ENCODE measurements at places on chromosomes 7 and 10. TPM values are rescaled to one million over a fixed set of nuclear protein-coding genes. Genes with fewer than 3 reads are reported as not detected.

GRCh38 chr7:116356979-116357378 is 142.6 kb upstream of the CAV2 start:
- DNase-seq, result peak; percentile 73

- no peak for DNase-seq
Observed at GRCh38 chr7:26965724-26966123, 101.3 kb upstream of the SKAP2 start.

- no peak for DNase-seq
Observed at GRCh38 chr10:11146402-11147171, 128.9 kb downstream of the CELF2 start.

DNA sequence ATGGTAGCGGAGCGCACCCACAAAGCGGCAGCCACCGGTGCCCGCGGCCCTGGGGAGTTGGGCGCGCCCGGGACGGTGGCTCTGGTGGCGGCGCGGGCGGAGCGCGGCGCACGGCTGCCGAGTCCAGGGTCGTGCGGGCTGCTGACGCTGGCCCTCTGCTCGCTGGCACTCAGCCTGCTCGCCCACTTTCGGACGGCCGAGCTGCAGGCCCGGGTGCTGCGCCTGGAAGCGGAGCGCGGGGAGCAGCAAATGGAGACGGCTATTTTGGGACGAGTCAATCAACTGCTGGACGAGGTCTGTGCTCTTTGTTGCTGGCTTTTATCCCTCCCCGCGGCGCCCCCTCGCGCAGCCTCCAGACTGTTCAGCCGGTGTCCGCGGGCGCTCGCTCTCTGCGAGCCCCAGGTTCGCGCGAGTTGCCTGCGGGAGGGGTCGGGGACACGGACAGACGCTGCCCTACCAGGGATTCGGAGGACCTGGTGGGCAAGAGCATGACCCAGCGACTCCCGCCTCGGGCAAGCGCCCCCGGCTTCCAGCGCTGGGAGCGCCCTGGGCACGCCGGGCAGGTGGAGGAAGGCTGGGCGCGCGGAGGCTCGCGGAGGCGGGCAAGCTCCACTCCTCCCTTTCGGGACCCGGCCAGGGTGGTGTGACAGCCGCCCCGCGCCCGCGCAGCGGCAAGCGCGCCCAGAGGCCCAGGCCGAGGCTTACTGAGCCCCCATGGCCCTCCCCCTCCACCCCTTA is 887 bp downstream of the COL13A1 start:
- DNase-seq, result peak; percentile 60

DNA sequence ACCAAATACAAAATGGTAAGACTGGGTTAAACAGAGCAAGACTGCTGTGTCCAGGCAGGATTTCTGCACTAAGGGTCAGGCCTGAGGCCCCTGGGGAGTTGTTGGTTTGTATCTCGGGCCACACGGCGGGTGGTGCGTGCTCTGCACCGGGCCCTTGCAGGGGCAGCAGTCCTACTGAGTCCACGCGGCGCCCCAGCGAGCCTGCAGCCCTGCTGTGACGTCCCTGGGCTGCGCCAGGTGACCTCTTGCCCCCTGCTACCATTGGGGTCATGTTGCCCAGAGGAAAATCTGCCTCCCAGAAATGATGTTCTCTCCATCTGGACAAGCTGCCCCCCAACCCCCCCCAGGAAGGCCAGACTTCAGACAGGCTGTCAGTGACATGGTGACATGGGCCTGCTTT is 281.5 kb downstream of the CELF2 start:
- DNase-seq, result no peak

GRCh38 chr10:78944723-78945312 is 123.9 kb upstream of the ZMIZ1 start:
- DNase-seq, result peak; percentile 78

DNA sequence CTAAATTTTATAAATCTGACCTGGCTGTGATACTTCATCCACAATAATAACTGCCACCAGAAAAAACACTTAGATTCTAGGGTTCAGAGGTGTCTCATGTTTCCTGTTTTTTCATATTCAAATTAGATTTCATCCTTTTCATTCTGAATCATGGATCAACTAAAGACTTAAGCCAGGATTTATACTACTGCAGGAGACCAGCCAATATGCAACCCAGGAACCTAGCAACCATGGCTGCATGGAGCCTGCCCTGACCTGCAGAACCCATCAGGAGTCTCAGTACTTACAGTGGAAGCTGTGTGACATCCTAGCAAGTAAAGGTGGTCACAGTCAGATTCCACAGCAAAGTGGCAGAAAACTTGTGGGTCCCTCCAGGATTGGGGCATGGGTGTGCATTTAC is 40.5 kb upstream of the RNF148 start:
- no peak for DNase-seq

- no peak for DNase-seq
Observed at GRCh38 chr10:13823096-13823708, 236.4 kb downstream of the PRPF18 start.

- DNase-seq, result no peak
Observed at GRCh38 chr10:82308641-82309040, 433.6 kb downstream of the NRG3 start.

DNA sequence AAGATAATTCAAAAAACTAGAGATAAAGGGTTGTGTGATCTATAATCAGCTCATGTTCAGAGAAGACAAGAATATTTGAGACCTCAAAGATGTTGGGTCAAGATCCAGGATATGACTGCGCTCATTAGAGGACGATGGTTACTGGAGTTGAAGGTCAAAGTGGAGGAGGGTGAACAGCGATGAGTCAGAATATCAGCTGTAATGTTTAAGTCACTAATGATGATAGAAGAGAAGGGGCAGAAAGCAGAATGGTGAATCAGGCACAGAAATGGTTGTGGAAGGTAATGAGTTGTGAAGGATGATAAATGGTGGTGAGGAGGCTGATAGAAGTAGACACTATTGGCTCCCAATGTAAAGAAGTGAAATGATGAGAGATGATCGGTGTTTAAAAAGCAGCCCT is 540.3 kb downstream of the INHBA start:
- no peak for DNase-seq

DNA sequence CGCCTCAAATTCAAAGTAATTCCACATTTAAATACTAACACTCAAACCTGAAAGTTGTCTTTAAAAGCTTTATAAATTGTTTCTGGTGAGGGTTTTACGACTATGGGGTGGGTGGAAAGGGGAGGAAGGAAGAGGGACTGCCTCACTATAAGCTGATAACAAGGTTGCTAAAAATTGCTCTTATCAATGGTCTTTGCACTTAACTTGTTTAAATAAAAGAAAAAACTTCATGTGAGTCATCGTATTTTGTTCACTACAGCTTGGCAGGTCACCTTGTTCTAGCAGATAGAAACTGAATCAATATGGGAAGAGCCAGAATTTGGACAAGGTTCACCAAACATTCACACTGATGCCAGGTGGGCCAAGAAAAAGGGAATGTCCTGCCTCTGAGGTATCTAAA is 129.2 kb downstream of the TES start:
- DNase-seq, result no peak

- DNase-seq, result no peak
Observed at GRCh38 chr10:17665747-17666146, 21.8 kb downstream of the STAM start.

DNA sequence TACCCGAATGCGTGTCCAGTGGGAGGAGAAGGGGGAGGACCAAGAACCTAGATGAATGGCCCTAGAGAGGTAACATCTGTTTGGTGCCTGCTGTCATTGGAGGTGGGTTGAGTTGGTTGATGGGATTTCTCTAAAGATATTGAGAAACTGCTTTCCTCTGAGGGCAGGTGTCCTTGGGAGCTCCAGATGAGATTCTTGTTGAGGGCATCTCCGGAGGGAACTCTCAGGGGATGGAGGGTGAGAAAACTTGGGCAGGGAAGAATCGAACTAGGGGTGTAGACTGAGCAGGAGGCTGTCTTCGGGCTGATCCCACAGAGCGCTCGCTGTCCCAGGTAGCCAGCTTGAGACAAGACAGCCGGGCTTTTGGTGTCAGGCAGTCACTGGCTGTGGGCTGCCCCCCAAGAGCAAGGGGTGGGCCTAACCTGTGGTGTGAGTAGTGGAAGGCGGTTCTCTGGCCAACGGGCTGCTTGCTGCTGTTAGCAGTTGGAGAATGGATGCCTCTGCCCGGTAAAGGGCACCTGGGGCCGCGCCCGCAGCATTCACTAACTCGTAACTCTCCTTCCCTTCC is 3.7 kb downstream of the IRF5 start:
- DNase-seq, result no peak

DNA sequence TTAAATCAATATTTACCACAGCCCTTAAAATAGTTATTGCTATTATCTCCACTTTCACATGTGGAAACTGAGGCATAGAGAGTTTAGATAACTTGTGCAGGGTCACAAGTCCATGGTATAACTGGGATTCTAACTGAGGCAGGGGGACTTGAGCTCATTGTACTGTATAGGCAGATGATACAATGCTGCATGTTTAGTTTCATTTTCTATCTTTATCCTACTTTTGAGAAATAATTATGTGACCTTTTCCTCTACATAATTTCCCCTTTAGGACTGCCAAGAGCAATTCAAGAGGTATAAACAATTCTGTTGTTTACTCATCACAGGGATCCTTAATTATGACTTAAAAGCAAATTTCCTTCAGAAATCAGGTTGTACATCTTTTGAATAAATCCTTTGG is 193.1 kb downstream of the SUGCT start:
- DNase-seq, result no peak

GRCh38 chr7:30890226-30890625 is 21.4 kb upstream of the AQP1 start:
- no peak for DNase-seq

DNA sequence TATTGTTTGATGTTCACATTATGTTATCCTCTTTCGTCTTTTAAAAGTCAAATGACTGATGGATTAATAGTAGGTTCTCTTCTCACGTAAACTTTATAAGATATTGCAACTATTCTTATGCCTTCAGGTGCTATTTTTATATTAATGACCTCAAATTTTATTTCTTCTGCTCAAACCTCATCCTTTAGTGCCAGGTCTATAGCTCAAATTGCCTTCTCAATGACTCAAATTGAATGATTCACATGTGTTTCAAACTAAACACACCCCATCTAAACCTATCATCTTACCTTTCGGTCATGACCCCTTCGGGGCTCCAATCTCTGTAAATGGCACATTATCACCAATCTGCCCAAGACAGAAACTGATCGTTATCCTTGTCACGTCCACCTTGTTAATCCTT is 22.0 kb upstream of the LIPF start:
- no peak for DNase-seq

DNA sequence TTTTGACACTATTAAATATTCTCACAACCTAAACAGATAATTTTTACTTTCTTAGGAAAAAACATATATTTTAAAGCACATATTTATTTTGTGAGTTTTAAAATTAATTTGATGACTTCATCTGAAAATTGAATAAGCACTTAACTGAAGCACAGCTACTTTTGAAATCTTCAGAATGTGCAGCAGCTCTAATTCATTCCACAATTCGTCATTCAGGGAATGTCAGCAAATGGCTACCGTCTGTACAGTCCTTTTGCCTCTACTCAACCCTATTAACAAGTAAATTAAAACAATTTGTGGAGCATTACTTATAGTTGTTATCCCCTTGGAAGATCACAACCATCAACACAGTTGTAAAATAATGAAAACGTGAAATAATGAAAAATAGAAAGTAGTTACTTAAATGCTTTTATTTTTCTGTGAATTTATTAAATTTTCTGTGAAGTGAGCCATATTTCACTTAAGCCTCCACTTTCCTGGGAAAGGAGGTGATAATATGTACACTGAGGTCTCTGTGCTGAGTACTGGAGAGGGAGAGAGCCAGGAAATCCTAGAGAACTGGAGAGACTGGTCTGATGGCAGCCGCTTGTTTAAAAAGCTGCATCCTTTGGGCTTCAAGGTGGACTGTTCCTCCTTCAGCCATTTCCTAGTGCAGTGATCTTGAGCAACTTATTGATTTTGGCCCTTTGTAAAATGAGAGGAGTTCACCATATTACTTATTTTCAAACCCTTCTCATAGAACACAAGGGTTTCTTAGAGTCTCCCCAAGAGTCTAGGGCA is 70.6 kb downstream of the REEP3 start:
- no peak for DNase-seq

LFNG gene
- 41.5 TPM for polyA plus RNA-seq

BAG3 gene
- 29.4 TPM for polyA plus RNA-seq

PAPOLB gene
- polyA plus RNA-seq, result 0.11 TPM

HOXA7 gene
- 32.1 TPM for polyA plus RNA-seq

LIPJ gene
- polyA plus RNA-seq, result 0.15 TPM

ETV1 gene
- 29.3 TPM for polyA plus RNA-seq

ANK3 gene
- 154 TPM for polyA plus RNA-seq

INA gene
- 0.30 TPM for polyA plus RNA-seq

CTAGE6 gene
- not detected for polyA plus RNA-seq

All from right renal pelvis (tissue), 4 donors.